Activated gamma-delta T cell treated with anti-CD3 and anti-CD28 coated beads, Interleukin-2, amount 50 U/mL, for 16 hours (primary cell): ENCODE measurements at places on chromosomes 7 and 10.

GRCh38 chr7:34396437-34397064 is 261.5 kb upstream of the NPSR1 start:
- no peak for DNase-seq

DNA sequence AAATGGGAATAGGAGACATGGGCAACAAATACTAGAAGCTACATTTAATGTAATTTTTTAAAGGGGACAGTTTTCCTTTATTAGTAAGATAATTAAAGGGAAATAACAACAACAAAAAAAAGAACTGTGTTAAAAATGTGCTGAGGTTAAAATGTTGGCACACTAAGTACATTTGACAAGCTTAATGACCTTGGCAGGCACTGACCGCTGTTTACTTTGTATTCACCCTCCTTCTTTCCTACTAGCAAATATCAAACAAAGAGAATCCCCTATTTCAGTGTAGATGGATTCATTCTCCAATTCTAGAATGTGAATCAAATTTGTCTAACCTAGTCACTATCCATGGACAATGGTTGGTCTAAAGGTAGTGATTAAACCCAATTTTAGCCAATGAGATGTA is 77.5 kb upstream of the TOMM7 start:
- no peak for DNase-seq

GRCh38 chr7:81960026-81960425 is 190.2 kb upstream of the HGF start:
- no peak for DNase-seq

GRCh38 chr7:35003679-35004303 is 33.5 kb downstream of the DPY19L1 start:
- no peak for DNase-seq

GRCh38 chr7:14418633-14419032 is 429.2 kb upstream of the ETV1 start:
- DNase-seq = no peak
